DMS79 (cell line): ENCODE measurements at places on chromosomes 5 and 9.

GRCh38 chr5:146409054-146409671 is 38.0 kb upstream of the TCERG1 start:
- no peak for DNase-seq

GRCh38 chr9:115167175-115167574 is 49.2 kb upstream of the TNC start:
- no peak for DNase-seq

GRCh38 chr9:126609711-126610388 is 3.9 kb upstream of the LMX1B start:
- no peak for DNase-seq

GRCh38 chr9:126459965-126460843 is 133.6 kb downstream of the MVB12B start:
- DNase-seq, result no peak

- DNase-seq, result no peak
Measured at GRCh38 chr9:2615497-2615896, 6.1 kb upstream of the VLDLR start.

DNA sequence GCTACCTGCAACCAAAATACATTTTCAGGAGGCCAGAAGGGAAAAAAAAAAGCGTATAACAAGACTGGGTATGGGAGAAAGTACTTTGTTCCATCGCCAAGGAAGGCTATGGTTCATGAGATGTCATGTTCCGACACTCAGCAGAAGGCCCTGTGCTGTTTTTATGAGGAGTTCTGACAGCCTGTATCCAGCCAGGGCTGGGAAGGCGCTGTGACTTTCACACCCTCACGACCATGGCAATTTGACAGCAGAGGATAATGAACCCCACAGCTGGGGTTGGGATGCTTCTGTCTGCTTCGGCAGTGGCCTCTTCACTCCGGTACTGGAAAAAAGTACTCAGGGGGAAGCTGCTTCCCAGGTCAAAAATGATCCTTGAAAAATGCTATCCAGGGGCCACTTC is 154.4 kb downstream of the PRELID2 start:
- no peak for DNase-seq

GRCh38 chr9:128275198-128276007 is at the start of gene GOLGA2:
TSS of gene GOLGA2 (minus strand) at chr9:128276007. CDS start at chr9:128275976, 31 bp downstream.
- DNase-seq, result no peak

DNA sequence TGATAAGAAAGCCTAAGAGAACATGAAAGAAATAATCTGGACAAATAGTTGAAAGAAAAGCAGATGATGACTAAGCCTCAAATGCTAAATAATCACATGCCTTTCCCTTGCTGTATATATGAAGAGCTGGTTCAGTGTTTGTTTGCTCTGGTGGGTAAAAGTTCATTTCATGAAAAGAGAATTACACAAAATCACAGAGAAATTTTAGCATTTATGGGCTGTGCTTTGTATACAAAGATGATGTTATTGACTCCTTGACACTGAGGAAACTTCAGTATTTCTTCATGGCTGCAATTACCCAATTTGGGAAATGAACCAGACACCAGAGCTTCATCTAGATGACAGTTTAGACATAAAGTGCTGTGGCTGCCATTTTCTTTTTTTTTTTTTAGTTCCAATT is 527.2 kb downstream of the NR2F1-AS1 start:
- DNase-seq, result no peak

DNA sequence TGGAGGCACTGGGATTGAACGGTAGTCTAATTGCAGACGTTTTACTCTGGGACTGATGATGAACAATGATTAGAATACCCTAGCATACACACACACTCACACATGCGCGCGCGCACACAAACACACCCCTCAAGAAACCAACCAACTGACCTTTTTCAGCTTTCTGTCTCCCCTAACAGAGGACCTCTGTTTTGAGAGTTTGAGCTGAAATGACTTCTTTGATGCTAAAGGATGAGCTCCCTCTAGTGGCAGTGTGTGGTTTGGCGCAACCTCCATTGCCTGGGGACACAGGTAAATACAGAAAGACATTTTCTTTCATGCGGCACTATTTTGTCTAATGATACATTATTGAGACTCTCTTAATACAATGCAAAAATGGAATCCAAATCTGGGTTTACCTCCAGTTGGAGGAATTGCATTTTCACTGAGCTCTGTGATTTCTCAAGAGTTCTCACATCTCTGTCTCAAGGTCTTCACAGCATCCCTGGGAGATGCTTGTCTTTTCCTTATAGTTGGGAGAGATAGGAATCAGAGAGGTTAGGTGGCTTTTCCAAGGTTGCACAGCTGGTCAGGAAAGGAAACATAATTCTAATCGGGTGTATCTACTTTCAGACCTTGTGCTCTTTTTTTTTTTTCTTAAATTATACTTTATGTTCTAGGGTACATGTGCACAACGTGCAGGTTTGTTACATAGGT is 187.5 kb downstream of the TMEM38B start:
- DNase-seq, result no peak

- no peak for DNase-seq
Measured at GRCh38 chr5:169116961-169117461, 183.9 kb downstream of the SLIT3 start.
